NCI-H446 (cell line): ENCODE measurements at places on chromosomes 11 and 22.

DNA sequence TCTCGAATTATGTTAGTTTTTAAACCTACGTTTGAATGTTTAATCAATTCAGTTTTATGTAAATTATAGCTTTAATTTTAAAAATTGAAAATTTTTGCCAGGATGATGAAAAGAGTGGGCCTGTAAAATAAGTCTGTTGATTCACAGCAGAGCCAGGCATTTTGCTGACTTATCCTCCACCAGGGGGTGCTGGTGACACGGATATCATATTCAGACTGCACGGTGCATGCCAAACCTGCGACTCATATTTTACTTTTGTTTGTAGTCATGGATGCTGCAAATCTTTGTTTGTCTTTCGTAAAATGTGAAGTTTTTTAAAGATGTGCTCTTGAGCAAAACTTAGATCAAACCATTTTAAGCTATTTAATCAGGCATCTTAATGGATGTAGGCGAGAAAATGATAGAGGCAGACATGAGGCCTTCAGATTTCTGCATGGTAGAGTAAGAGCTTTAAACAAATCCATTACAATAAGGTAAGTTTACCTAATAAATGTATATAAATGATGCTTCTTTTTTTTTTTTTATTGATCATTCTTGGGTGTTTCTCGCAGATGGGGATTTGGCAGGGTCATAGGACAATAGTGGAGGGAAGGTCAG, 3.6 kb upstream of the OR8B3 start:
- no peak for DNase-seq

DNA sequence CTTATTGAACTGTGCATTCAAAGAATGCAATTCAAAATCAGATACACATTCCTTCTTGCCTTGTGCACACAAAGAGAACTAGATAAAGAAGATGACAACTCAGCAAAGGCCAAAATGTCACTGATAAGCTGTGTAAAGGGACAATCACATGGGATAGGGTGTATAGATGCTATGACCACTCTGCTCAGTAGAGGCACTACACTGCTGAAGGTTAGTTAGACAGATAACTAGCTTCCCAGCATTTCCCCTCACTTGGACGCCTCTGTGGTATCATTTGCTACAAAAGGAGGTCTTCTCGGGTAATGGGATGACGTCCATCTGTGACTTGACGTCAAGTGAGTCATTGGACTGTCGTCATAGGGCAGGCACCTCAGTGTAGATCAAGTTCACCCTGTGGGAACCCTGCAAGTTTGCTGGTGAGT, 424.9 kb upstream of the CCDC90B start:
- no peak for DNase-seq

DNA sequence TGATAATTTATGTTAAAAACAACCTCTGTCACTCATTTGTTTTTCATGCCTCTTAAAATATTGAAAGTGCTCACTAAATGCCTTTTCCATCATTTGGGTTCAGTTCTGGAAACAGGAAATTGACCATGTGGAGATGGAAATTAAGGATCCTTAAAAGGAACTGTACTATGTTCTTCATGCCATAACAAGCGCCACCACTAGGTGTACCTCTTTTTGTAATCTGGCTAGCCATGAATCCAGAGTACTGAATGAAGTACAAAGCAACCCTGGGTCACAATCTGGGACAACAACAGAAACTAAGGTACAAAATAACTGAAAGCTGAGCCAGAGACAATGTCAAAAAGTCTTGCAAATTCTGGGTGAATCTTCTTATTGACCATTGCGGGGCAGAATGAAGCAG, 559.1 kb downstream of the FAM181B start:
- DNase-seq = no peak

DNA sequence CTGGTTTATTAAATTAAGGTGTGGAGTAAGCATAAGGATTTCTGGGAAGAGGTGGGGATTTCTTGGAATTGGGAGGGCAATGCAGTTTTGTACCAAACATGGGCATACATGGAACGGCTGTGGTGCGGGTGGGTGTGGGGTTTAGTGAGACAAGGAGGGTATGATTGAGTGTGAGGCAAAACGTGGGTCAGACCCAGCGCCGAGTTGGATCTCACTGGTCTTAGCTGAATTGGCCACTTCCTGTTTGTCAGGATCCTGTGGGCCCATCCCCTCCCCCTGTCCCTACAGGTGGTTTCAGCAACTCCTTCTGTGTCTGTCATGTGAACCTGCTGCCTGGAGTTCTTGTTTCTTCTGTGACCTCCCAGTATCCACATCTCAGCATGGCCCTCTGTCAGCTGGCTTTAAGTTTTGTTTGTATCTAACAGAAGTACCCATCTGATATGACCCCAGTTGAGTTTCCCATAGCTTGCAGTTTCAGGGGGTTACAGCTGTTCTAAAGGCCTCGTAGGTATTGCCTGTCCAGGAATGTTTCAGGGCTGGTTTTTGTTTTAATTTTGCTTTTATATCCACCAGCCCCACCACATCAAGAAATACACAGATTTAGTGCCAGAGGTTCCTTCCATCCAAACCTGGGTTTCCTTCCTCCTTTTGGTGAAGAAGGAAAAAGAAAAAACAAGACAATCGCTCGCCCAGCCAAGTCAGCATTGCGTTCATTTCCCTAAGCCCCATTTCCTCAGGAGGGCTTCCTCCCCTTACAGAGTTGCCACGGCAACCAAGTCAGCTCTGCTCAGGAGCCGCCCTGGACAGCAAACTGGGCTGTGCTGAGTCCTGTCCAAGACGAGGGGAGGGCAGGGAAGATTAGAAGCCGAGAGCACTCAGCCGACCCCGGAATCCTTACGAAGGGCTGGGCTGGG, 6.0 kb downstream of the APOL1 start:
- DNase-seq = no peak

GRCh38 chr22:24166811-24167210, 14.5 kb upstream of the SUSD2 start:
- no peak for DNase-seq

- no peak for DNase-seq
Measured at GRCh38 chr22:30884211-30885000, 84.2 kb downstream of the MORC2 start.

DNA sequence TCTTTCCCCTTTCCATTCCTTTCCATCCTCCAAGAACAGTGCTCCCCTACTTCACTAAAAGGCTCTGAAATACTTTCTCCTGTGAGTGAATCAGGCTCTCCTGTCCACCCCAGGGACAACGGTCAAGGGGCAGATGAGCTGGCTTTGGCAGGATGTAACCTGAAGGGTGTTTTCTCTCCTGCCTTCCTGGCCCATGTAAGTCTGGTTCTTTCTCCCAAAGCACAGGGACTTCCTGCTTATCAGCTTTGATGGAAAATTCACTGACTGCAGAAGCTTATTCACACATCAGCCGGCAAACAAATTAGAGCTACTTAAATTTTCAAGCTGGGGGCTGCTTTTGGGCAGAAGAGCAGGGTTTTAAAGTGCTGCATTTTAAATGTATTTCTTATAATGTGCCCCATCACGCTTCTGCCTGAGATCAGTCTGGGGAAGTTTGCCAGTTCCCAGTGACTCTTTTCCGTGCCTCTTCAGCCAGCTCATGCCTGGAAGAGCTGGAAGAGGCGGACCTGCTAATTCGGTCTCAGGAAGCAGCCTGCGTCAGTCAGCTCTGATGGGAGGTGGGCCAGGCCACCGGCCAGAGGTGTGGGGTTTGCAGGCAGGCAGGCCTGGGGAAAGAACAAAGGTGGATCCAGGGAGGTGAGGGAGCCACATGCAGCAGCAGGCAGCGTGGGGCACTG, 140.4 kb upstream of the TBCEL start:
- DNase-seq = peak; percentile 66

- no peak for DNase-seq
Measured at GRCh38 chr22:44224166-44224565, 43.4 kb downstream of the PARVG start.

GRCh38 chr11:65114538-65115171, 2.8 kb downstream of the ZNHIT2 start:
- DNase-seq = no peak

DNA sequence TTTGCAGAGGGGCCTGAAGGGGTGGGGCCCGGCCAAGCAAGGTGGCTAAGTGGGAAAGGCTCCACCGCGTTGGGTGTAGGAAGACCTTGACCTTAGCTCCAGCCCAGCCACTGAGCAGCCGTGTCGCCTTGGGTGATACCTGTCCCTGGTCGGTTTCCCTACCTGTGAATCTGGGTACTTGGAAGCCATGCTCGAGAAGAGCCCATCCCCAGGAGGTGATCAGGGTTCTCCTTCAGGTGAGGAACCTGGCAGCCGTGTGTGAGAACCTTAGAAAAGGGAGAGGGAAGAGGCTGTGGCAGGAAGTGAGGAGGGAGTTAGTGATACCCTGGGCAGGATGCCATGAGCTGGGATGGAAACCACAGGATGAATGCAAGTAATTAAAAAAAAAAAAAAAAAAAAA, 21.6 kb downstream of the PPARA start:
- DNase-seq = no peak
